NCI-H2081 treated with DMSO at 0.1 percent for 48 hours (cell line): ENCODE measurements at places on chromosomes 12 and 14.

DNA sequence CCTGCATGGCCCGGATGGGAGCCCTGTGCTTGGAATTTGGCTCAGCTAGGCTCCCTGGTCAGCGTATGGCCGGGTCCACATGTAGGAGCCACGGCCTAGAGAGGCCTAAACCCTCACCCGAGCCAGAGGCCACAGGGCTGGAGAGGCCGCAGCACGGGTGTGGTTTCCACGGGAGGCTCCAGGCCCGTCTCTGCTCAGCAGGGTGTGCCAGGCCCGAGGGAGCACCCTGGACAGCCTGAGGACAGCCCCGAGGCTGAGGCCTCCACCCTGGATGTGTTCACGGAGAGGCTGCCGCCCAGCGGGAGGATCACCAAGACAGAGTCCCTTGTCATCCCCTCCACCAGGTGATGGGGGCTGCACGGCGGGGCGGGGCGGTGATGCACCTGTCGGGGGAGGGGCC lies 17.6 kb upstream of the TEX22 start:
- no peak for DNase-seq

DNA sequence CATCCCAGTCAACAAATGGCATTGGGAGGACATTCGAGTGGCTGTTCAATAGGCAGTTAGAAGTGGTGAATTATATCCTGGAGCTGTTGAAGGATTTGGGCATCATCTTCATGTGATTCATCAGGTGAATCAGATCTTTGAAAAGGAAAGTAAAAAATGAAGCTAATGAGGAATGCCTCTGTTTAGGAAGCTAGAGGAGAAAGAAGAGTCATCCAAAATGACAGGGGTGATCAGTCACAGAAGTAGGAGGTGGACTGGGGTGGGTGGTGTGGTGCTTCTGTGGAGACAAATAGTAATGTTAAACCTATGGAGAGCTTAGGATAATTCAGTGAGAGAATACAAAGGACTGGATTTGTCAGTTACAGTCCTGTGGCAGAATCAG lies 32.7 kb downstream of the DIP2B start:
- DNase-seq: no peak

DNA sequence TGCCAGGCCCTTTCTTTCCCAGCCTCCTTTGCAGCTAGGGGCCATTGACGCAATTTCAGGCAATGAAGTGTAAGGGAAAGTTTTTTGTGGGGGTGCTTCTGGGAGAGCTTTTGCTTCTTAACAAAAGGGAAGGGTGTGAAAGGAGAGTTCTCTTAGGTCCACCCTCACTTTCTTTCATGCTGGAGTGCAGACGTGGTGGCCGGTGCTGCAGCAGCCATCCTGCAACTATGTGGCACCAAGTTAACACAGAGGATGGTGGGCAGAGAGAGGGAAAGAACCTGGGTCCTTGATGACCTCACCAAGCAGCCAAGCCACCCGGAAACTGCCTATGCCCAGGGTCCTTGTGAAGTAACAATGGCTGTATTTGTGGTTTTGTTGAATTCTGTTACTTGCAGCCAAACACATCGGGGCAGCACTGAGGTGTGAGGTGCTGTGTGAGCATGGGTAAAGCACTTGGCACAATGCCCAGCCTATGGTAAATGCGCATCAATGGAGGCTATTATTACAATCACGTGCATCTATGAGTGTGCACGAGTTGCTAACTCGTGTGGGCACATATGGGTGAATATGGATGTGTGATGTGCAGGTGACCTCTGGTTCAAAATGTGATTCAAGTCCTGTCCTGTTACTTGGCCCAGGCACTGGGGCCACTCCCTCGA lies 122.6 kb downstream of the CALM1 start:
- DNase-seq: no peak

- no peak for DNase-seq
Observed at GRCh38 chr12:124861898-124862676, 1.6 kb downstream of the SCARB1 start.

DNA sequence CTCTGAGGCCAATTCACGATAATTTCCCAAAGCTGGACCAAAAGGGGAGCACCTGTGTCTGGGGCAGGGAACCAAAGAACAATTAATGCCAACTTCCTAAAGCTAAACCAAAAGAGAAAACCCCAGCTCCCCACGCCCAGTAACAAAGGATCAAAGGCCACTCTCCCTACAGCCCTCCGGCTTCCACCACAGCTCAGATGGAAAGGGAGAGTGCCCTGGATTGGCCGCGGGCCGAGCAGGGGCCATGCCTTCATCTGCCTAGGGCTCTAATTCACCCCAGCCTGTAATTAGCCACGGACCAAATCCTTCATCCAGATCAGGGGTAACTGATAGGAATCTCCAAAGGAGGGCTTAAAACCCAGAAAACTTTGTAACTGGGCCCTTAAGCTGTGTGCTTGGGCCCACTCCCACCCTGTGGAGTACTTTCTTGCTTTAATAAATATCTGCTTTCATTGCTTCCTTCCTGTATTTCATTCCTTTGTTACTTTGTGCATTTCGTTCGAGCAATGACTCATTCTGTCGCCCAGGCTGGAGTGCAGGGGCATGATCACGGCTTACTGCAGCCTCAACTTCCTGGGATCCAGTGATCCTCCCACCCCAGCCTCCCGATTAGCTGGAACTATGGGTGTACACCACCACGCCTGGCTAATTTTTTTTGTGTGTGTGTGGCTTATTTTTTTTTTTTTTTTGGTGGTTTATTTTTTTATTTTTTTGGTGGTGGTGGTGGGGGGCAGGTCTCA lies 65.5 kb upstream of the PPP4R3A start:
- DNase-seq: no peak

- DNase-seq: no peak
Observed at GRCh38 chr14:62776300-62776699, 269.0 kb downstream of the KCNH5 start.

DNA sequence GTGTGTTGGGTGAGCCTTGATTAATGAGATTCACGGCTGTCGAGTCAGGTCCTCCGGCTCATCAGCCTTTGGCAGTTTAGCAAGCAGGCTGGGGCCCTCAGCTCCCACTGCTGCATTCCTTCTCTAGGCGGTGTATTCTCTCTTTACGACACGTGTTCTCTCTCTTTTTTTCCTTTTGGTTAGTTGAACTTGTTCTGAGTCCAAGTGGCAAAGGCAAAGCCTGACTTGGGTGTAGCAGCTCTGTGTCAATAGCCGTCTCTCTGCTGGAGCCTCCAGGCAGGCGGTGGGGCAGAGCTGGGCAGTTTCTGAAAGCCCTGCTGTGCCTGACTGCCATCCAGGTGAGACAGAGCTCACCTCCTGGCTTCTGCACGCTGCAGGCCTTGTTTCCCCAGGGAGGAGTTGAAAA lies 46.6 kb downstream of the SUSD6 start:
- DNase-seq: peak; percentile 57

DNA sequence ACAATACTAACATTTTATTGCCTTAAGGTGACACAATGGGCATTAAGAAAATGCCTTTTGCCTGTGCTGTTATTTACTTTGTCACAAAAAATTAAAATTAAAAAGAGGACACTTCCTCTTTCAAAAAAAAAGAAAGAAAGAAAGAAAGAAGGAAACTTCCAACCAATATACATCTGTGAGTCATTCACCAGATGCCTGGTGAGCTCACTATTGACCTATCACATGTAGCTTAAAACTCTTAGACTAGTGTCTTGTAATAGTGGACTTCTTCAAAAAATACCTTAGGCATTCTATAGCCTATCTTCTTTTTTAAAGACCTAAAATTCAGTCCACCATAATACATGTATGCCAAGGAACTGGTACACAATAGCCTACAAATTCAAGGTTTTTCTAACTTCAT lies 4.9 kb upstream of the SOX5 start:
- DNase-seq: no peak

DNA sequence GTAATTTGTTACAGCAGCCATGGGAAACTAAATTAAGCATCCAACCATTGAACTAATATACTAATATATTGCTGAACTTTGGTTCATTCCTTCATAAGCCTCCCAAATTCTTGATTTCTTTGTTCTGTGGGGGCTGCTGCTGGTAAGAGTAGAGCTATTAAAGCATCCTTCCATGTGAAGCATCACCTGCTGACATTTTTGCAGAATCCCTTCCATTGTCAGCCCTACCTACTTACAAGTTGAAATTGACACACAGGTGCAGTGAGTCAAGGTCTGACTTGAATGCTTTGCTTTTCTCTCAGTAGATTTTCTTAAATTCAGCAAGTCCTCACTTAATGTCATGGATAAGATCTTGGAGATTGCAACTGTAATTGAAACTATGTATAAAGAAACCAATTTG lies 474.4 kb downstream of the APAF1 start:
- DNase-seq: no peak

DNA sequence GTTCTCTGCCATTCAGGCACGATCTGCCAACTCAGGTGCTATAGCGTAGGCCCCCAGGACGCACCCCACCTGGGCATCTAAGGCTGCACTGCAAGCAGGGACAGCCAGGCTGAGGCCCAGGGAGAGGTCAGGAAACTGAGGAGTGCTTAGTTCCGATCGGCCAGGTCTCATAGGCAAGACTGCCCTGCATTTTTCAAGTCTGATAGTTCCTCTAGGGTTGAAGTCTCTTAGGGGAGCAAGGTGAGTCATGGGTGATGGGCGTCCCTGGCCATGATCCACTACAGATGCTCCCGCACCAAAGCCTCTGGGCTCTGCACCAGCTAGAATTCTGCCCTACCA lies 13.2 kb downstream of the NOPCHAP1 start:
- no peak for DNase-seq

GRCh38 chr12:120064054-120064940 lies 52.3 kb downstream of the RAB35 start:
- DNase-seq: no peak

GRCh38 chr12:106112145-106112821 lies 26.5 kb downstream of the NUAK1 start:
- no peak for DNase-seq

DNA sequence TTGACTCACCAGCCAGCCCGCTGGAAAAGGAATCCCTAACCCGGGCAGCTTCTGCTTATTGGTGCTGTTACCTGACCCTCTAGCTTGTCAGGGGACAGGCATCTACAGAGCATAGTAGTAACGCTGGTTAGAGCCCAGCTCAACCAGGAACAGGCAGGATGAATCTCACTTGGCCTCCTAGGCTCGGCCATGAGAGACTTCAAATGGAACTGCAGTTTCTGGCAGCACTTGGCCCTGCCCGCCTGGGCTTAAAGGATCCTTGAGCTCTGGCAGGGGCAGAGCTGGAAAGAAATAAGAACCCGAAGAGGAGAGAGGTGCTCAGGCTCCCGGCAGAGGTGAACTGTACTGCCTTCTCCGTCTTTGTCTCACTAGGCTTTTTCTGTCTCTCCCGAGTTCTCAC lies 2.3 kb upstream of the LHX5 start:
- no peak for DNase-seq

DNA sequence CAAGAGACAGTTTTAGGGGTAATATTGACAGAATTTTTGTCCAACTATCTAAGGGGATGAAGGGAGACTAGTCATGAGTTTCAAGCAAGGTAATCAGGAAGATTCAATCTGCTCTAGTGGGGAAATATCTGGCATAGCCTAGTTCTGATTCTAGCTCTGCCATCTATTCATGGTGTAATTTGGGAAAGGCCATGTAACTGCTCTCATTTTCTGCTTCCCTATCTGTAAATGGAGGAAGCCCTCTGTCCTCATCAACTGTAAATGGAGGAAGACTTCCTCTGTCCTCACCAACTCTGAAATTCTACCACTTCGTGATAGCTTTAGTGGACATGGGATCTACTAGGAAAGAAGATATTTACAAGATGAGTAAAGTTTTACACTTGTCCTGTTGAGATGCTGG lies 37.9 kb downstream of the BHLHE41 start:
- no peak for DNase-seq

DNA sequence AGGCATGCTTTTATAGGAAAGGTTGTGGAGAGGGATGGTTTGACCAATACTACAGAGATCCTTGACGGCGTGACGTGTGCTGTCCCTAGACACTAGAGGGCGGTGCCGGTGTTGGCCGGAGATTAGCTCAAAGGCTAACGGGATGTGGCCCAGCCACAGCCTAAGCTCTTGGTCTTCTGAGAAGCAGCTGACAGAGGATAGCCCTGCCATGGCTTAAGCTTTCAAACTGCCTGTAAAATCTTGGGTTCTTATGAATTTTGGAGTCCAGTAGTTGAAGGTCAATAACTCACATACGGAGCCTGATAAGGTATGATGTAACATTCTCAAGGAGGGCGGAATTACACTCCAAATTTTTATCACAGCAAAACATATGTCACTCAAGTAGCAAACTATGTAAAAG lies 515.7 kb upstream of the ATXN7L3B start:
- DNase-seq: no peak

- DNase-seq: no peak
Observed at GRCh38 chr14:52926953-52927352, 23.9 kb downstream of the FERMT2 start.

- DNase-seq: no peak
Observed at GRCh38 chr12:82225871-82226270, 132.3 kb downstream of the CCDC59 start.

GRCh38 chr12:78096909-78097597 lies 266.4 kb downstream of the NAV3 start:
- no peak for DNase-seq

GRCh38 chr12:70402597-70402996 lies 36.5 kb downstream of the KCNMB4 start:
- DNase-seq: no peak

- DNase-seq: no peak
Observed at GRCh38 chr14:104328607-104329006, 190.2 kb downstream of the KIF26A start.

GRCh38 chr12:57726151-57726883 lies 12.2 kb downstream of the AGAP2 start:
- DNase-seq: peak; percentile 28

- peak; percentile 12 for DNase-seq
Observed at GRCh38 chr14:102849526-102850379, 72.5 kb downstream of the TRAF3 start.

DNA sequence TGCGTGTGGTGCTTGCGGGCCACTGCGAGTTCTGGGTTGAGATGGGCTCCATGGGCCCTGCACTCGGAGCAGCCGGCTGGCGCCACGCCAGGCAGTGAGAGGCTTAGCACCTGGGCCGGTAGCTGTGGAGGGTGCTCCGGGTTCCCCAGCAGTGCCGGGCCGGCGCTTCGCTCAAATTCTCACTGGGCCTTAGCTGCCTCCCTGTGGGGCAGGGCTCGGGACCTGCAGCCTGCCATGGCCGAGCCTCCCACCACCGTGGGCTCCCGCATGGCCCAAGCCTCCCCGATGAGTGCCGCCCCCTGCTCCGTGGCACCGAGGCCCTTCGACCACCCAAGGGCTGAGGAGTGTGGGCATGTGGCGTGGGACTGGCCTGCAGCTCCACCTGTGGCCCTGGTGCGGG lies 375.7 kb downstream of the NELL2 start:
- no peak for DNase-seq

- no peak for DNase-seq
Observed at GRCh38 chr12:67601126-67601525, 47.4 kb upstream of the DYRK2 start.
